ENCODE measurements at places on chromosomes 13 and 19. TPM values are rescaled to one million over a fixed set of nuclear protein-coding genes. Genes with fewer than 3 reads are reported as not detected.

DNA sequence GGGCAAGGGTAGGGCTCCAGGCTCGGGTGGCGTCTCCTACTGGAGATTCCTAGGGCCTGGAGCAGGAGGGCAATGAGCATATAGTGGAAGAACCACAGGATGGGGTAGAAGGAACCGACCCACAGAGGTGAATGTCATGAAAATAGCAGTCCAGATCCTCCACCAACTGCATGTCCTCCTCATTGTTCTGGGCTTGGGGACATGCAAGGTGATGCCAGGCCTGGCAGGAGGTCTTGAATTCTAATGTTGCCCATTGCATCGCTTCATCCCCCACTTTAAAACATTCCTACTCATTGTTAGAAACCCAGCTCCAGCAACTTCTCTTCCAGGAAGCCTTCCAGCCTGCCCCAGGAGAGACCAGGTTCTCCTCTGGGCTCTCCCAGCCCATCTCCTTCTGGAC is 49.4 kb downstream of the OR10H4 start:
- no peak for DNase-seq

GRCh38 chr13:107351305-107351704 is 783.4 kb upstream of the ARGLU1 start:
- no peak for DNase-seq

GRCh38 chr13:106011600-106011999 is 523.9 kb downstream of the EFNB2 start:
- DNase-seq = no peak

- no peak for DNase-seq
Measured at GRCh38 chr13:83190020-83190419, 692.3 kb downstream of the SLITRK1 start.

DNA sequence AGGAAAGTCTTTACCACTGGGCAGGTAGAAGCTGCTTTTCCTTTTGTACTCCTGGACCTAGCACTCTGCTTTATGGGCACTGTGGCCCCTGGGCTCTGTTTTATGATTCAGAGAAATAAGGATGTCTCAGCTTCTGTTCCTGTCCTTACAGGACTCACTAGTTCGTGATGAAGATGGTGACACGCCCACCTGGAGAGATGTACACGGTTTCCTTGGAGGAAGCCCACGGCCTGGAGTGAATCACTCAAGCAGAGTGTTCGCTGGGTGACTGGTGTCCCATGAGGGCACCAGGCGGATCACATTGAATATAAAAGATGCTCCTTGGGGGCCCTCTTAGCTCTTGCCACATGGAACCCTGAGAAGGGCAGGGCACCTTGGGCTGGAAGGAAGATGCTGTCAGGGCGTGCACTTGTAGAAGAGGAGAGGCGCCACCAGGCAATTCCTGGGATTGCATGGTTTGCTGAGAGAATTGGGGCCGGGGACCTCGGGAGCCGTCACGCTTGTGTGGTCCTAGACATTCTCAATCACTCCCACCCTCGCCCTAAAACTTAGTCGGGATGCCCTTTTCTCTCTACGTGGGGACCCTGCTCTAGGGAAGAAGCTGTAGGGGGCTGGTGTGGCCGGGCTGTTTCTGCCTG is 202.6 kb downstream of the TSHZ3 start:
- no peak for DNase-seq

DNA sequence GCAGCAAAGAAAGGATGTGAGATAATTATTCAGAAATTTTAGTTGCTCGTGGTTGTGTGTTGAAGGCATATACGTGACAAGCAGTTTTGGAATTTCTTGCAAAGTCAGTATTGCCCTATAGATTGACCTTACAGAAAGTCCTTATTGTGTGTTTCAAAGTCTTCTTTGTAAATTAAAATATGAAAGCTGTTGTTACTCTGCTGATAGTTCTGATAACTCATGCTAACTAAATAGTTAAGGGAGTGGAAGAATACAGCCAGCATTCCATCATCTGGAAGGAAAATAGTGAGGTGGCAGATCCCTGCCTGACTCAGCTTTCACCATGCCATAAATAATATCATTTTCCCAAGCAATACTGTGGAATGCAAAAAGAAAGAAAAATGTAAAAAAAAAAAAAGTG is 27.2 kb downstream of the WASF3 start:
- no peak for DNase-seq

DNA sequence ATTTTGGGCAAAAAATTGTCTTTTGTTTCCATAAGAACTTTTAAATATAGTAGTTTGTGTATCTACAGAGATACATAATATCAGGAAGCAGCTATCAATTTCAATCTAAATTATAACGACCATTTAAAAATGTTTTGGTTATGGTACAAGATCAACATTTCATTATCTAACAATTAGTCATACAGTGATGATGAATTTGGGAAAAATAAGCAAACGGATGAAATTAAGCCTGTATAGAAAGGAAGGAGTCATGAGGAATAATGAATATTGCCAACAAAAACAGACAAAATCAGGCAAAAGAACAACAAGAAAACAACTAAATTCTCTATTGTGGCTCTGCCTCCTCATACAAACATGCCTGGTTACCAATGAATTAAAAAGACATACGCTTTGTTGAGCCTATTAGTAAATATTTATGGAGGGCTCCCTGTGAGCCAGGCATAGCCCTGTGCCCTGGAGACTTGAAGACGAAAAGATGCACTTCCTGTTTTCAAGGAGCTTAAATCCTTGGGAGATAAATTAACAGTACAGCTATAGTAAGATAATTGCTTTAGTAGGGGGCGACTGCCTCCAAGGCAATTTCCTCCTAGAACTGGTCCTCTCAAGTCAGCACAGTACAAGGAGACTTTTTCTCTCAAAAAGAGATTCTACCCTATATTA is 73.0 kb downstream of the NALCN start:
- DNase-seq = no peak

GRCh38 chr13:99725644-99726043 is 224.4 kb downstream of the TM9SF2 start:
- no peak for DNase-seq

DNA sequence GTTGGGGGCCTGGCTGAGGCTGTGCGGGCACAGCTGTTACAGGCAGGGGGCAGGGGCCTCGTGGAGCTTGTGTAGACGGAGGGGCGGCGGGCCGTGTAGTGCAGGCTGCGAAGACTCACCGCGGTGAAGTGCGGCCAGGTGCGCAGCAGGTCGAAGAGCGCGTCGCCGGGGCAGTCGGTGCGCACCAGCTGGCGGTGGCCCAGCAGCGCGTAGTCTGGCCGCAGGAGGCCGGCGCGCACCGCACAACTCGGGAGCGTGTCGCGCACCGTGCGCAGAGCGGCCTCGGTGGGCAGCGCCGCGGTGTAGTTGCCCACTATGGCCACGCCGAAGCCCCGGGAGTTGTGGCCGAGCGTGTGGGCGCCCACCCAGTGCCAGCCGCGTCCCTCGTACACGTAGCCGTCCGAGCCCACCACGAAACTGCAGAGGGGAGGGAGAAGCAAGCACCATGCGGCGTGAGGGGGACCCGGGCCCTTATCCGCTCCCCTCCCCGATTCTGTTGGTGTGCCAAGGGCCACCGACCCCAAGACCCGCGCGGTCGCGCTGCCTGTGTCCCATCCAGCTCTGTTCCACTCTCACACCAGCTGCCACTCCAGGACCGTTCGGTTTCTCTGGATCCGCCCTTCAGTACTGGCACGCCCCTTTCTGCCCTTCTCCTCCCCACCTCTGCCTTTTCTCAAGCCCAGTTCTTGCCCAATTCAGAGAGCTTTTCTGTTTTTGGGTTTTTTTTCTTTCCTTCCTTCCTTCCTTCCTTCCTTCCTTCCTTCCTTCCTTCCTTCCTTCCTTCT is 5.4 kb upstream of the RASAL3 start:
- peak; percentile 36 for DNase-seq

GRCh38 chr19:50309396-50310125 is 19.6 kb downstream of the KCNC3 start:
- DNase-seq = no peak

DNA sequence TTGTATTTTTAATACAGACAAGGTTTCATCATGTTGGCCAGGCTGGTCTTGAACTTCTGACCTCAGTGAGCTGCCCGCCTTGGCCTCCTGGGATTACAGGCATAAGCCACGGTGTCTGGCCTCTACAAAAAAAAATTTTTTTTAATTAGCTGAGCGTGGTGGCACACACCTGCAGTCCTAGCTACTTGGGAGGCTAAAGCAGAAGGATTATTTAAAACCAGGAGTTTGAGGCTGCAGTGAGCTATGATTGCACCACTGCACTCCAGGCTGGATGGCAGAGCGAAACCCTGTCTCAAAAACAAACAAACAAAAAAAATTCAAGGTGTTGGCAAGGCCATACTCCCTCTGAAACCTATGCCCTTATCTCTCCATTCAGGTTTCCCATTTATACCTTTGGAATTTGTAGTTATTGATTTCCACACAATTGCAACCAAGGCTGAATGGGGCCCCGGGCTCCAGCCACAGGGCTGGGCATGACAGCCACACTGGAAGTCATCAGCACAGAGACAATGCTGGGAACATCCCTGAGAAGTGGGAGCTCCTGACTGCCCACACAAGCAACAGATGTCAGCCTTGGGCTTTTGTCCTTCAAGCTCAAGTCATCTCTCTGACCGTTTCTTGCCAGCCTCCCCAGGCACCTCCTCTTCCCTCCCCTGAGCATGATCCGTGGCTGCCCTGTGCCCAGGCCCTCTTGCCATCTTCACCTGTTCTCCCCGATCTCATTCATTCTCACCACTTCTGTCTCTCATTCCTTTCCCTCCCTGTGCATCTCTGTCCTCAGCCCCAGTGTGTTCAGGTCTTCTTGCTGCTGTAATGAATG is 27.2 kb upstream of the CALM3 start:
- DNase-seq = no peak

DNA sequence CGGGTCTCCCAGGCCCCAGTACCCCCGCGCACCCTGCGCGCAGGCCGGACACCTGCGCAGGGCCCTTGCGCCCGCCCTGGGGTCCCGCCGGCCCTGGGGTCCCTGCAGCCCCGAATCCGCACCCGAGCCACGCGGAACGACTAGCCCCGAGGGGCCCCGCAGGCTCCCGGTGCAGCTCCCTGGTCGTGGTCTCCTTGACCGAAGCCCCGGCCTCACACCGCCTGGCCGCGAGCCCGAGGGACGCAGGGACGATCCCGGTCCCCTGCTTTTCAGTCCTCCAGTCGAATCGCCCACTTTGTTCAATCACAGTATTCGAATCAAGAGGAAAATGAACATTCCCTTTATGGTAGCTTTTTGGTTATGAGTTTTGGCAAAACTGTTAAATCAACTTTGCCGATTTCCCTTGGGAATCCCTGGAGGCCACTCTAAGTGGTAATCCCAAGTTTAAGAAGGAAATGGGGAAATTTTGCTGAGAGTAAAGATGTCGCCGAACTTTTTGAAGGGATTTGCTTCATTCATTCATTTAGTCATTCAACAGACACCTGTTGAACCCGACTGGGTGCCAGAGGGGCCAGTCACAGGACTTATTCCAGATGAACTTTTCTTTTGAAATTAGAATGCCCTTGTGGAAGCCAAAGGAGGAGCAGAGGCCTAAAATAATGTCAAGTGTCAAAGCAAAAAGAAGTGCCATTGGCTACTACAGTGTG is 75.0 kb downstream of the ZIC5 start:
- no peak for DNase-seq

- DNase-seq = no peak
Measured at GRCh38 chr13:48492096-48492440, 40.8 kb downstream of the RCBTB2 start.

- no peak for DNase-seq
Measured at GRCh38 chr19:40630571-40631160, 29.5 kb downstream of the LTBP4 start.

- DNase-seq = no peak
Measured at GRCh38 chr13:87851410-87851809, 180.2 kb downstream of the SLITRK5 start.

DNA sequence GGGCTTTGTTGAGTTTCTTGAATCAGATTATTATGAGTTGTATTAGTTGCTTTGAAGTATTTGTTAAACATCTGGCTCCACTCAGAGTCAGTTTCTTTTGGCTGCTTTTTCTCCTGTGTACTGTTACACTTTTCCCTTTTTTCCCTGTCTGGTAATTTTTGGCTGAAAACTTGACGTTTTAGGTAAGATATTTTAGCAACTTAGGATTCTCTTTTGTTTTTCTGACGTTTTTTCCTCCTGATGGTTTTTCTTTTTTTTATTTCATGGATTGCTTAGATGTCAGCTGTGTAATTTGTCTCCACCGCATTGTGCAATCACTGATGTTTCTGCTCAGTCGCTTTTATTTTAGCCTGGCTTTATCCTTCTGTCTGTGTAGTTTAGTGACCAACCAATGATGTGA is 20.7 kb downstream of the RFC3 start:
- no peak for DNase-seq

GRCh38 chr19:8902520-8902919 is 70.3 kb downstream of the MBD3L1 start:
- no peak for DNase-seq

GRCh38 chr13:20090349-20090748 is 70.5 kb downstream of the GJA3 start:
- no peak for DNase-seq

DNA sequence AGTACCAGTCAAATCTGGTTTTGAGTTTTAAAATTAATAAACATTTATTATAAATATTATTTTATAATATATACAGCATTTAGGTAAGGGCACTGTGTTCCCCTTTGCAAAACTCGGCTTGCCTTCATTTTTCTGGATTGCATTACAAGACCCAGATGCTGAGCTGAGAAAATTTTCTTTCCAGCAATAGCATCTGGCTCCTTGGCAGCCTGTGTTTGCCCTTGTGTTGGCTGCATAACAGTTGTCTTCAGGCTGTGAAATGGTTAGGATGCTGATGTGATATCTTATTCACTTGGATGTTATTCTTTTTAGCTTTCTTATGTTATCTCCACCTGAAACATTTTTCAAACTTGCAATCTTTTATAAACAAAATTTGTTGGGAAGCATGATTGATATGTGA is 784.4 kb downstream of the DACH1 start:
- no peak for DNase-seq

The SOX1 gene
- not detected for total RNA-seq

The LRFN3 gene
- 14.1 TPM for total RNA-seq

The CRX gene
- not detected for total RNA-seq

The FUT2 gene
- total RNA-seq = not detected

The NCAN gene
- total RNA-seq = 0.08 TPM

The VMAC gene
- total RNA-seq = 1.3 TPM

The ZNF555 gene
- 1.2 TPM for total RNA-seq

The DMKN gene
- 1.3 TPM for total RNA-seq

The ZNF554 gene
- total RNA-seq = 1.2 TPM

The APOC1 gene
- 1.3 TPM for total RNA-seq

The ZNF628 gene
- 12.1 TPM for total RNA-seq

The WTIP gene
- 0.63 TPM for total RNA-seq

Measured in activated T-cell treated with anti-CD3 and anti-CD28 coated beads, Interleukin-2, amount 50 U/mL, for 4 hours (primary cell).